Activated CD8-positive, alpha-beta T cell treated with anti-CD3 and anti-CD28 coated beads, Interleukin-2, amount 10 ng/mL, durations not matched to agents 7 days and 5 days (primary cell): ENCODE measurements at places on chromosomes 12 and 14.
A peak's percentile ranks its signal among the peaks of the same experiment; 100 is the strongest.

DNA sequence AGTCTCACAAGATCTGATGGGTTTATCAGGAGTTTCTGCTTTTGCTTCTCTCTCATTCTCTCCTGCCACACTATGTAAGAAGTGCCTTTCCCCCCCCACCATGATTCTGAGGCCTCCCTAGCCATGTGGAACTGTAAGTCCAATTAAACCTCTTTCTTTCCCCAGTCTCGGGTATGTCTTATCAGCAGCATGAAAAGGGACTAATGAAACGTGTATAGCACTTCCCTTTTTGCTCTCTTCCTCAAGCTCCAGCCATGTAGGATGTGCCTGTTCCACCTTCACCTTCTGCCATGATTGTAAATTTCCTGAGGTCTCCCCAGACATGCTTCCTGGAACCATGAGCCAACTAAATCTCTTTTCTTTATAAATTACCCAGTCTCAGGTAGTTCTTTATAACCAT is 7.0 kb upstream of the CRACR2A start:
- no peaks in the 10 kb centered on the region for H3K27me3 ChIP-seq
- H3K36me3 ChIP-seq: peaks cover 21% of the 10 kb centered on the region
- H3K27ac ChIP-seq: no peak overlapping the region
- no peak overlapping the region for H3K4me3 ChIP-seq

DNA sequence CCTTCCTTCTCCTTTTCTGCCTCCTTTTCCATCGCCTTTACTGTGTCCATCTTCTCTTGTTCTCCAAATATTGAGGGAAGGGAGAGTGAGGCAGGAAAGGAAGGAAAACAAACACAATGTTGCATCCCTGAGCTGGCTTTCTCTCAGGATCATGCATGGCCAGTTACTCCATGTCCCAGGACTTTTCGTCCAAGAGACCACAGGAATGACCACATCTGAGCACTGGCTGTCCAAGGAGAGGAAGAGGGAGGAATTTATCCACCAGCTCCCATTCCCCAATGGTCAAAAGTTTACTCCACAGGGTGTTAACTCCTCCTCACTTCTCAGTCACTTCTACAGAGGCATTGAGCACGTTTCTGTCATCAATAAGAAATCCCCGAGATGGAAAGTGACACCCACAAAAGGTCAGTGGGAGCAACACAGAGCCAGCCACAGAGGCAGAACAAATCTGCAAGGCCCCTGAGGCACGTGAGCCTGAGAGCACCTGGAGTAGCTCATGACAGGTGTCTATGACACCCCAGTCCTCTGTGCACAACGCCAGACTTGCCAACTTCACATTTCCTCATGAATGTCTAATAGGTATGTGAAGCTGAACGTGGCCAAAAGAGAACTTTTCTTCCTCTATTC is 177.3 kb upstream of the NUDT4 start:
- H3K27ac ChIP-seq: no peak overlapping the region
- H3K4me1 ChIP-seq: no peaks in the 10 kb centered on the region
- peaks cover 19% of the 10 kb centered on the region for H3K27me3 ChIP-seq
- DNase-seq: no peak

- no peaks in the 10 kb centered on the region for H3K27me3 ChIP-seq
- no peak overlapping the region for H3K27ac ChIP-seq
- H3K4me1 ChIP-seq: peaks cover 11% of the 10 kb centered on the region
- no peak for DNase-seq
Observed at GRCh38 chr12:107511292-107511691, 174.3 kb upstream of the PWP1 start.

DNA sequence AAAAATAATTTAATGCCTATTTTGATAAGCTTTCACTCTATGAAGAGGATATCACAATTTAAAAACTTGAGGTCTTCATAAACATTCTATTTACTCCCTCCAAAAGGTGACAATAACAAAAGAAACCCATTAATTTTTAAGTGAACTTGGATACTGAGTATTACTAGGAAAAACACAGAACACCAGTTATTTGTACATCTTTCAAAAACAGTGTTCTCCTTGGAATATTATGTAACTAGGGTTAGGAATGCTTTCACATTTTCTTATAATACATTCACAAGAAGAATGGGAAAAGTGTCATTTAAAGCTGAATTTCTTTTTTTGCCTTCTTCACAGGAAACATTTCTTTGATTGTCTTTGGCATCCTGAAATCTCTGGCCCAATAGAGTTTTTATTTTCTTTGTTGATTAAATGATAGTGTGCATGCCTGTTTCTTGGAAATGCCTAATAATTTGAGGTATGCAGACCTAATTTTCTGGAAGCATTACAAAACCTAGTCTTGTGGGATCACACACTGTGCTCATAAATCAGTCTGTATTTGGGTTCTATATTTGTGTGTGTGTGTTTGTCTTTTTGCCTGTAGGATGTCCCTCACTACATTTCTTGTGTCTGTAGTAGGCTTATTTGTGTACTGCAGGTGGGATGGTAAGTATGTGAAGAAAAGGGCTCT is 76.5 kb downstream of the WNK1 start:
- H3K27me3 ChIP-seq: no peaks in the 10 kb centered on the region
- H3K4me3 ChIP-seq: no peak overlapping the region

- H3K36me3 ChIP-seq: no peaks in the 10 kb centered on the region
- no peaks in the 10 kb centered on the region for H3K27me3 ChIP-seq
- no peaks in the 10 kb centered on the region for H3K4me1 ChIP-seq
- no peak overlapping the region for H3K4me3 ChIP-seq
- H3K27ac ChIP-seq: no peak overlapping the region
- DNase-seq: no peak
Observed at GRCh38 chr12:85814741-85815140, 21.5 kb downstream of the RASSF9 start.

DNA sequence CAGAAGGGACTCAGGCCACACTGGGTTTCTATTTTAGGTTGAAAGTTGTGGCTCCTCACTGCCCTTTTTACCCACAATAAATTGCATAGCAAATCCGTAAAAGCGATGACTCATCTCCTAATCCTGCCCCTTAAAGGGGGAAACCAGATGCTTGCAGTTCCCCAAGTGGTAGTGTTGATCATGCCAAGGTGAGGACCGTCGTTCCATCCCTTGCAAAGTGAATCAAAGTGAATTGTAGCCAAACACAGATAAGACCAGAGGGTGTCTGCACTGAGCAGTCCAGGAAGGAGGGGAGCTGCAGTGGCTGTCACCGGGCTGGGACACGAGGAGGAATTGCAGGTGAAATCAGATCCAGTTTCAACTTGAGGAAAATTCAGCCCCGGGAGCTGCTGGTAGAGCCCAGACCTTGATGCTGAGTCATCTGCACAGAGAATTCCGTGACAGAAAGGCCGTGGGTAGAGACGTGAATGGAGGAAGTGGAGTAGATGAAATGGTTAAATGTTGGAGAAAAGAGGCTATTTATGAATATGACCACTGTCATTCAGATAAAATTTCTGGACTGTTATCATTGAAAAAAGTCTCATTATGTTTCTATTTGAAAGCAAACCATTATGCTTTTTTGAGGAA is 44.2 kb upstream of the MMP17 start:
- no peaks in the 10 kb centered on the region for H3K27me3 ChIP-seq
- H3K4me3 ChIP-seq: no peak overlapping the region
- DNase-seq: no peak
- peaks cover 30% of the 10 kb centered on the region for H3K36me3 ChIP-seq

- no peaks in the 10 kb centered on the region for H3K4me1 ChIP-seq
- DNase-seq: no peak
- H3K36me3 ChIP-seq: no peaks in the 10 kb centered on the region
- H3K4me3 ChIP-seq: no peak overlapping the region
- H3K27ac ChIP-seq: no peak overlapping the region
- H3K27me3 ChIP-seq: peaks cover 2% of the 10 kb centered on the region
Observed at GRCh38 chr12:125161712-125162022, 96.4 kb downstream of the AACS start.

DNA sequence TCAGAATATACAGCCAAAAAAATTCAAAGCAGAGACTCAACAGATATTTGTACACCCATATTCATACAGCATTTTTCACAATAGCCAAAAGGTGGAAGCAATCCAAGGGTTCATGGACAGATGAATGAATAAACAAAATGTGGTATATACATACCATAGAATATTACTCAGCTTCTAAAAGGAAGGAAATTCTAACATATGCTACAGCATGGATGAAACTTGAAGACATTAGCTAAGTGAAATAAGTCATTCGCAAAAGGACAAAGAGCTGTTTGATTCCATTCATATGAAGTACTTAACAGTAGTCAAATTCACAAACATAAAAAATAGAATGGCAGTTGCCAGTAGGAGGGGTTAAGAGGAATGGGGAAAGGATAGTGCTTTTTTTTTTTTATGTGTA is 91.8 kb upstream of the ARID2 start:
- peaks cover 2% of the 10 kb centered on the region for H3K36me3 ChIP-seq
- H3K4me1 ChIP-seq: no peaks in the 10 kb centered on the region

- peaks cover 21% of the 10 kb centered on the region for H3K4me1 ChIP-seq
- H3K27me3 ChIP-seq: no peaks in the 10 kb centered on the region
- DNase-seq: peak; percentile 42
- H3K36me3 ChIP-seq: peaks cover 8% of the 10 kb centered on the region
Observed at GRCh38 chr12:51082561-51083125, 753 bp downstream of the CSRNP2 start.

DNA sequence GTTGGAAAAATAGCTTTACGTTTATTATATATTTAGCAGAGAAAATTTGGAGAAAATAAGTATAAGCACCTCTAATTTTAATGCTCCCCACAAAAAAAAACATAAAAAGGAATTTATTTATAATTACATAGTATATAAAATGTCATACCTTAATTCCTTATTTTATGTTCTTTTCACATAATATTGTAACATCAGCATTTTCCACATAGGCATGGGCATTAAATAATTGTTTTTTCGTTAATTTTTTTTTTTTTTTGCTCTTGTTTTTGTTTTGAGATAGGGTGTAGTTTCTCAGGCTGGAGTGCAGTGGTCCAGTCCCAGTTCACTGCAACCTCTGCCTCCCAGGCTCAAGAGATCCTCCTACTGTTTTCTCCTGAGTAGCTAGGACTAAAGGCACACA is 329.8 kb upstream of the FOXG1 start:
- no peak overlapping the region for H3K4me3 ChIP-seq
- no peaks in the 10 kb centered on the region for H3K36me3 ChIP-seq
- H3K27me3 ChIP-seq: no peaks in the 10 kb centered on the region

- no peak overlapping the region for H3K4me3 ChIP-seq
- H3K27ac ChIP-seq: no peak overlapping the region
- no peaks in the 10 kb centered on the region for H3K4me1 ChIP-seq
Observed at GRCh38 chr12:28014196-28014595, 41.7 kb upstream of the PTHLH start.

DNA sequence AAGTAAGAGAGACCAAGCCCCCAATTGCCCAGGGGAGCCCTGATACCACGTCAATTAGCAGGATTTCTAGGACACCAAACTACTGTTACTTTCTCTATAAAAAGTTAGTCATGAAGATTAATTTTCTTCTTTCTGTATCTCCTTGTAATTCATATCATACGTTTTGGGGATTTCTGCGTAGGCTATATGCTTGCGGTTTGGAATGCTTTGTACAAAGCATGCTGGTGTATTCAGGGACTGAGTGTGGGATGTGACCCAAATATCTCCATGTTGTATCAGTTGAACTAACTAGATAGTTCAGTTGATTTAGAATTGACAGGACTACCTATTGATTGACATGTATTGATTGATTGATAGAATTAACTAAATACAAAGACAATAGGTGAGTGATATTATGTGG is 7.7 kb downstream of the GPR33 start:
- no peak overlapping the region for H3K27ac ChIP-seq
- no peak overlapping the region for H3K4me3 ChIP-seq
- no peaks in the 10 kb centered on the region for H3K36me3 ChIP-seq
- DNase-seq: no peak
- H3K27me3 ChIP-seq: peaks cover 7% of the 10 kb centered on the region

DNA sequence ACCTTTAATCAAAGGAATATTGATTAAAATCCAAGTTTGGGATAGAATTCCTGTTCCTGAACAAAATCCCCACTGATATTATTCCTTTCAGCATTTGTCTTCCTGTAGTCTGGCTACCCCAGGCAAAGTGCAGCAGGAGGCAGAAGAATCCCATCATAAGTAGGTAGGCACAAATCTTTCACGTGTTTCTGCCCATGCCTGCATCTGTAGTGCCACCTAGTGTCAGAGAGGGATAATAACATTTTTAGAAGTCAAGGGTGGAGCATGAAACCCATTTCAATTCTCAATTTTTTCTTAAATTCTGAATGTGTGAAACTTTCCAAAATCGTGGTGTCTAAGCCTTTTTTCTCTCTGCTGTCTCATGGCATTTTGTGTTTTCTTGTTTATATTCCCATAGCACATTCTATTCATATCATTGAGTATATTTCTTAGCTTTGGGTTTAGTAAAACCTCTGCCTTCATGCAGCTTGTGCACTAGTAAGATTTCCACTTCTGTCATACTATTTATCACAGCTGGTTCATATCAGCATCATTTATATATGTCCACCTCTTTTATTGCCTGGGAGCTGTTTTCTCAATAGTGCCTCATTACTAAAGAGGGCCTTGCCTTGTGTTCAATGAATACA is 47.8 kb upstream of the RERG start:
- peaks cover 3% of the 10 kb centered on the region for H3K27me3 ChIP-seq
- DNase-seq: peak; percentile 51
- H3K4me1 ChIP-seq: no peaks in the 10 kb centered on the region

DNA sequence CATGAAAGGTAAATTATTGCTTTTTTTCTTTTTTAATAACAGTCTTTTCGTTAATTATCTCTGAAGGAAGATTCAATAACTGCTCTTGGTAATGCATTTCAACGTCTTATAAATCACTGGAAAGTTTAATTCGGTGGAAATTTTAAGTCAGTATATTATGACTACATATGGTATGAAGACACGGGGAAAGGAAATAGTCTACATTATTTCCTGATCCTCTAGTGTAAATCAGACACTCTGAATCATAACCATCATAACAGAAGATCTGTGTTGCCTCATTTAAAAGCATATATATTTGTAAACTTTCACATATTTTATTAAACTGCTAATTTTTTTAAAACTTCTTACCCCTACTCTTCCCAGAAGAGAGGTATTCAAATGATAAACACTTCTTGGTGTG is 53.7 kb downstream of the EFCAB11 start:
- no peaks in the 10 kb centered on the region for H3K36me3 ChIP-seq
- no peak for DNase-seq
- no peak overlapping the region for H3K4me3 ChIP-seq
- no peaks in the 10 kb centered on the region for H3K27me3 ChIP-seq
- peaks cover 11% of the 10 kb centered on the region for H3K4me1 ChIP-seq
- no peak overlapping the region for H3K27ac ChIP-seq

DNA sequence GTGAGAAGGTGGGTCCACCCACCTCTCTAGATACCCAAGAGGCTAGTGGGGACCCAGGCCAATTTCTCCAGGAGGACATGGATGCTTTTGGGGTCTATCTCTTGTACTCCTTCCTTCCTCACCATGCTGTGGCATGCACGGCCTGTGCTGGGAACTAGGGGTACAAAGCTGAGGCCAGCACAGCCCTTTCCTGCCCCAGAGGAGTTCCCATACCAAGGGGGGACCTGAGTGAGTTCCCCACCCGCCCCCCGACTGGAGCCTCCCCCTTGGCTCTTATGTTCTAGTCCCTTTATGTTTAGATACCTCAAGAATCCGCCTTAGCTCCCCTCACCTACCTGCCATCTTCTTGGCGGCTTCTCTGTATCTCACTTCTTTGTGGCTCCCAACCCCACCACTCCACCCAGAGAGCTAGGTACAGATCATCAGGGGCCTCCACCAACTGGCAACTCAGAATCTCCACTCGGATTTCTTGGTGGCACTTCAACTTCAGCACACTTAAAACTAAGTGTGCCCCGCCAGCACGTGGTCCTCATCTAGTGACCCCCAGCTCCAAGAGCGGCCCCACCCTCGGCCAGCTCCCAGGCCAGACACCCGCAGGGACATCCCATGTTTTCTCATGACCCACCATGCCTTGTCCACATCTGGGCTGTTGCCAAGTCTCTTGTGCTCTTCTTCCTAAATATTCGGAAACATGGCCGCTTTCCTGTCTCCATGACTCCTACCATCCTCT is 115.2 kb upstream of the RTL1 start:
- no peak overlapping the region for H3K4me3 ChIP-seq
- peak; percentile 12 for DNase-seq
- no peaks in the 10 kb centered on the region for H3K4me1 ChIP-seq
